Brain (organoid and tissue), 16 donors: ENCODE measurements at places on chromosomes 3 and 15.

- no peak for DNase-seq
Measured at GRCh38 chr3:39982665-39983357, 173.4 kb downstream of the MYRIP start.

- DNase-seq: no peak
Measured at GRCh38 chr3:147372525-147373027, 33.8 kb downstream of the ZIC4 start.

- DNase-seq: peak; percentile 79
Measured at GRCh38 chr15:48644827-48645557, 517 bp downstream of the FBN1 start.

DNA sequence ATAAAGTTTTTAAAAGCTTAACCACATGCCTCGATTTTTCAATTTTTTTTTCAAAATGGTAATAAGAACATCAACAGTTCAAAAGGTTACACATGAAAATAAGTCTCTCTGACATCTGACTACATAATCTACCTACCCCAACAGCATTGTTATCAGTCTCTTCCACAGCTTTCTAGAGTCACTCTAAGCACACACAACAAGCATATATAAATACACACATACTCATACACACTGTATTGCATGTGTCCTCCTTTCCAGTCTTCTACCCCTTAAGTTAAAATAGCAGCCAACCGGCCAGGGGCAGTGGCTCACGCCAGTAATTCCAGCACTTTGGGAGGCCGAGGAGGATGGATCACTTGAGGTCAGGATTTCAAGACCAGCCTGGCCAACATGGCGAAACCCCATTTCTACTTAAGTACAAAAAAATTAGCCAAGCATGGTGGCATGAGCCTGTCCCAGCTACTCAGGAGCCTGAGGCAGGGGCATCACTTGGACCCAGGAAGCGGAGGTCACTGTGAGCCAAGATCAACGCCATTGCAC is 12.2 kb downstream of the TBL1XR1 start:
- DNase-seq: no peak

GRCh38 chr3:153396581-153396980 is 234.6 kb downstream of the RAP2B start:
- DNase-seq: no peak

GRCh38 chr3:148718982-148719862 is 21.5 kb downstream of the AGTR1 start:
- peak; percentile 63 for DNase-seq

GRCh38 chr3:197746209-197746608 is 3.5 kb upstream of the FYTTD1 start:
- no peak for DNase-seq

- DNase-seq: no peak
Measured at GRCh38 chr3:32646761-32647160, 38.2 kb upstream of the CNOT10 start.

DNA sequence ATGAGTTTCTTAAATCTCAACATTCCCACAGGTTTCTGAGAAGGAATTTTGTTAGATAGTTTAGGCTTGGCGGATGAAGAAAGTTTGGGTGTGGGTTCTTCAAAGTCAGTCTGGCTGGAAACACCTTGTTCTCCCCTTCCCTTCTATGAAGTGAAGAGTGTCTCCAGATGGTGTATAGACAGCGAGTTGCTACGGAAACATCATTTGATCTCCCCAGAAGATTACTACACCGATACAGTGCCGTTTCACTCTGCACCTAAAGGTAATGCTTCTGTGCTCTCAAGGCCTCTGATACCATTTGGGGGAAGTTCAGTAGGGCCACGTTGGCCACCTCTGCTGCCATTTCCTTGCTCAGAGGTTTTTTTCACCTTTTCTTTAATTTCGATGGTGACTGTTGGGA is 20.6 kb downstream of the DLEC1 start:
- DNase-seq: no peak

GRCh38 chr15:97096303-97096835 is 765.9 kb downstream of the NR2F2 start:
- DNase-seq: no peak

- no peak for DNase-seq
Measured at GRCh38 chr3:134004841-134005240, 24.9 kb downstream of the SLCO2A1 start.

- DNase-seq: peak; percentile 66
Measured at GRCh38 chr3:186406669-186407635, 44.9 kb upstream of the DGKG start.

DNA sequence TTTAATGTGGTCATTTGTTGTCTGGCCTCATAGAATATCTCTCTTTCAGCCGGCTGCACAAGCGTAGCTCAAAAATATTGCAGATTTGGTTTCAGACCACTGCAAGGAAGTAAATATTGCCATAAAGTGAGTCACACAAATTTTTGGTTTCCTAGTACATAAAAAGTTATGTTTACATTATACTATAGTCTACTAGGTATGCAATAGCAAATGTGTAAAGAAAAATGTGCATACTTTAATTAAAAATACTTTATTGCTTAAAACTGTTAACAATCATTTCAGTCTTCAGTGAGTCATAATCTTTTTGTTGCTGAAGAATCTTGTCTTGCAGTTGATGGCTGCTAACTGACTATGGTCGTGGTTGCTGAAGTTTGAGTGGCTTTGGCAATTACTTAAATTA is 425.1 kb upstream of the ROBO1 start:
- DNase-seq: no peak

DNA sequence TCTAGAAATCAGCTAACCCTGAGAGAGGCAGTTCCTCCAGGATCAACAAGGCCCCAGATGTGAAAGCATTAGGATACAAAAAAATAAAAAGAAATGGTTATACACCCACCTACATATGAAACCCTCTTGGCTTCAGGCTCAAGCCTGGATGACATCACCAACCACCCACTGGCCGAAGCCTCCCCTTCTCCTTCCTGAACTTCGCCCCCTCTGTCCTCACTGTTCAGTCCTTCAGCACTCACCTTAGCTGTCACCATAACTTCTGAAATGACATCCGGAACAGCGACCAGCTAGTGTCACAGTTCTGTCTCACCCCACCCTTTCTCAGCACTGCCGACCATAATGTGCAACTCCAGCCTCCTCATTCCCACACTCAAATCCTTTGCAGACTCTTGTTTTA is 98.7 kb downstream of the PLCH1 start:
- no peak for DNase-seq

- no peak for DNase-seq
Measured at GRCh38 chr3:115347737-115348136, 200.6 kb upstream of the ZBTB20 start.

GRCh38 chr3:129184396-129184657 is 631 bp upstream of the CNBP start:
- no peak for DNase-seq

DNA sequence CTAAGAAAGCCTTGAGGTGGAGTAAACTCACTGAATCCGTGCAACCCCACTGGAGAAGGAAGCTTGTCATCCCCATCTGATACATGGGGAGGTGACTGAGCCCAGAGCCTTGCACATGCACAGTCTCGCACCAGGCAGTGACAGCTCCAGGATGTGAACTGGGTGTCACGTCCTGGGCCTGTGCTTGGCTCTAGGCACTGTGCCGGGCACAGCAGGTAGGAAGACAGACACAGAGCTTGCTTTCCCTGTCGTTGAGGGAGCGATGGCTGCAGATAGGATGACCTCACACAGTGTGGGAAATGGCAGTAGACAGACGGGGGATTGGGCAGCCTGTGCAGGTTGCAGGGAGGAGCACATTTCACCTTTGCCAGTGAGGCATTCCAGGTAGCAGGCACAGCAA is 12.2 kb upstream of the ATP2B2 start:
- DNase-seq: no peak

DNA sequence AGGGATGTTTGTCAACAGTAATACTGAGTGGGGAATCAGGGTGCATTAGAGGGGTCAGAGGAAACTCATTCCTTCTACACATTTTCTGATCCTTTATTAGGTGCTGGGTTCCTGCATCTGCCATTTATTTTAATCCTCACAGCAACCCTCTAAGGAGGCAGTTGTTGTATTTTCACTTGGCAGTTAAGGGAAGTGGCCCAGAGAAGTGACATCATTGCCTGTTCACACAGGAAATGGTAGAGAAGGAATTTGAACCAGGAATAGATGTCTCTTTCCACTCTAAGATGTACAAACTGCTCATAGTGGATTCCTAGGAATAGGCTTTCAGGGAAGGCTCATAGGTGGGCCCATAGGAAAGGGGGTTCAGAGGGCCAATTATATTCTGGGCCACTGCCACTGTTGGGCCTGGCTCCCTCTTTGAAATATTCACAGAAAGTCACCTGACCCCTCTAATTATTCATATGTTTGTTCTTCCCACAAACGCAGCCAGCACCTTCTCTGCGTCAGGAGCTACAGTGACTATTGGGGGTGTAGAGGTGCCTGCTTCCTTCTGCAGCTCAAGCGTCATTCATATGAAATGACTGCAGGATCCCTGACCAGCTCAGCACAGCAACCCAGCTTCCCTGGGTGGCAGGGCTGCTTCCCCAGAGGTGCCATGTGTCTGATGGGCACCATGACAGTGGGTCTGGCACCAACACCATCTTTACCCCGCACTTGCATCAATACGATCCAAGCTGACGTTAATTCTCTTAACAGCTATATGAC is 163.9 kb upstream of the SMAD3 start:
- DNase-seq: no peak

DNA sequence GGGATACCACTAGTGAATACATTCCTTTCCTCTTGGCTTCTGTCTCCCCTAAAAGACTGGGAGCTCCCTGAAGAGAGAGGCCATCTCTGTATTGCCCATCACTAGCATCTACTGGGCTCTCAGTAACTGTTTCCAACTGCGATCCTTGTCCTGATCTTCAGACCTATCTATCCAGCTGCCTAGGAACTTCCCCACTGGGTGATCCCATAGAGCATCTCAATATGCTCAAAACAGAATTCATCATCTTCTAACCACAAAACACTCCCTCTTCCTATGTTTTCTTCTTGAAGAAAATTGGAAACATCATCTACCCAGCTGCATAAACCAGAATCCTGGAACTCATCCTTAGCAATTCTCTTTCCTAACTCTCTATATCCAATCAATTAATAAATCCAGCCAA is 54.6 kb downstream of the PLD1 start:
- DNase-seq: no peak

DNA sequence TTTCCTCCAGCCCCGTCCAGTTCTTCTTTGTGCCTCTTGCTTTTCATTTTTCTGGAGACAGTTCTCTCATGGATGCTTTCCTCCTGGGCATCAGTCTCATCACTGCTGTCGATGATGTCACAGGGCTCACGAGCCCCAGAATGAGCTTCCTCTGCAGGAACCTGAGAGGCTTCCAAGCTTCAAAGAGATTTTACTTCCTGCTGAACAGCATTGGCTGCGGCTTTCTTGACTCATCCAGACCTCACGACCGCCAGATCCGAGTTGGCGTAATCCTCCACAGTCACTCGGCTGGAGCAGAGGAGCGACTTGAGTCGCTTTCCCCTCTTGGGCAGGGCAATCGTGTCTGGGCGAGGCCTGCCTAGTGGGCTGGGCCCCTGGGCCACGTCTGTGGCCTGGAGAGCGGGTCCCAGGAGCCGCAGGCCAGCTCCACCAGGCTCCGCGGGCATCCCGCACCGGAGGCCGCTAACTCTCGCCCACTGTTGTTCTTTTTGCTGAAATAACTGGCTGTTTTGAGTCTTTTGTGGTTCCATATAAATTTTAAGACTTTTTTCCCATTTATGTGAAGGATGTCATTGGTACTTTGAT is 20.8 kb upstream of the FAN1 start:
- no peak for DNase-seq

- no peak for DNase-seq
Measured at GRCh38 chr3:13715961-13716360, 163.9 kb downstream of the WNT7A start.

DNA sequence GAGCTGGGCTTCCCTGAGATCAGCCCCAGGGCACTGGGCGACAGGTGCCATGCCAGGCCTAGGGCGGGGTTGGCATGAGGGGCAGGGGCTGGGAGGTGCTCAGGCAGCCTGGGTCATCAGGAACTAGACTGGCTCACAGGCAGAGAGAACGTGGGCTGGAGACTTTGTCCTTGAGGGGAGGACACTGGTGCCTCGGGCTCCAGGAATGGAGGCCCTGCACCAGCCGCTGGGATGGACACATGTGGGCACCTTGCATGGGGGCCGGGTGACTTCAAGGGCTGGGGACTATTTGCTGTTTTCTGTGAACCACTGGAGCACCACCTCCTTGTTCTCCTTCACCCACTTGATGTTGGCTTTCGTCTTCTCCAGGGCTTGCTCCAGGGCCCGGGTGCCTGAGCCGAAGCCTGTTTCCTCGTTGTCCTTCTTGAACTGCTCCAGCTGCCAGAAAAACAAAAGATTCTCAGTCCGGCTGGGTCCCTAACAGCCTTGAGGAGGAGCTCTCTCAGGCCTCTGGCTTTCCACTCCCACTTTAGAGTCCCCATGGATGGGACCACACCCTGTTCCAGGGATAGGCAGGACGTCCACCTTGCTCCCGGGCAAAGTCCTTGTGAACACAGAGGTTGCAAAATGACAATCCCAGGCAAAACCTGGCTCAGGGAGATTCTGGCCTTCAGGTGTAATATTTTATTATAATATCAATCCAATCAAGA is 9.1 kb downstream of the MESP2 start:
- no peak for DNase-seq

DNA sequence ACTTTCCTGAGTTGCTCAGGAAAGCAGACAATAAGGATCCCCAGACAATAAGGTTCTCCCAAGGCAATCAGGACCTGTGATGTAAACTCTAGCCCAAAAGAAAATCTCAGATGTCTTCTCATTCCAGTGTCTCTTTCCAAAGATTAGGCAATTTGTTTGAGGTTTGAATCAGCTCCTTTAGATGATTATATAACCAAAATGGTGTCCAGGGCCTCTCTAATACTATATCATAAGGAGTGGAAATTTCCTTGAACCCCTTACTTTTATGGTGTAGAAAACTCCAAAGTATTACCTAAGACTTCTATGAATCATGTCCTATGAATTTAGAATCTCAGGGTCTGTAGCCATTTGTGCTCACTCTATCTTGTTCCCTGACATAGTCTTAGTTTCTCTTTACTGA is 65.9 kb downstream of the GPR176 start:
- no peak for DNase-seq

DNA sequence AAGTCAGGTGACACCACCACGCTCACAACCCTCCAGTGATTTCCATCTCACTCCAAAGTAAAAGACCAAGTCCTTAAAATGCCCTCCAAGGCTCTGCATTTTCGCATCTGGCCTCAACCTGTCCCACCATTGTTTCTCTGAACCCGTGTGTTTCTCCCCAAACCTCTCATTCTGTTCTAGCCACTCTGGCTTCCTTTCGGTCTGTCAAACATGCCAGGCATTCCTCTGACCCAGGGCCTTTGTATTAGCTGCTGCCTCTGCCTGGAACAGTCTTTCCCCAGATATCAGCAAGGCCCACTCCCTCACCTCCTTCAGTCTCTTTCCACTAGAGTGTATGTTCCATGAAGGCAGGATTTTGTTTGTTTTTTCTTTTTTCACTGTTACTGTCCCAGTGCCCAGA is 16.0 kb downstream of the MAP2K5 start:
- no peak for DNase-seq

GRCh38 chr3:55489798-55490132 is 2.7 kb upstream of the WNT5A start:
- DNase-seq: no peak

DNA sequence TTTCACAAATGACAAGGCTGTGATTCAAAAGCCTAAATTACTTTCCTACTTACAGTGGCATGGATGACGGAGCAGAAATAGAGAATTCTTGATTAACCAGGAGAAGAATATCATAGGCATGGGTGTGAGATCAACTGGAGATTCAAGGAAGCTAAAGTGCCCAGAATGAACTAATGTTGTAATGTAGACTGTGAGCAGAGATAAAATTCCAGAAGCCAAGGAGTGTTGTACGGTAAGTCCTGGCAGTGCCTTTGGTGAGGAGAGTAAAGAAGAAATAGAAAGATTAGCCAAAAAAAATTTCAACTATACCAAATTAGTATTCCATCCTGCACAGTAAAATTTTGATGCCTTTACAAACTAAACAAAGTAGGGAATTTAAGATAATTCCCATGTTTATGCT is 75.9 kb downstream of the ZBTB20 start:
- DNase-seq: no peak
